Activated CD4-positive, alpha-beta T cell treated with anti-CD3 and anti-CD28 coated beads, Interleukin-2, amount 50 U/mL, for 16 hours (primary cell): ENCODE measurements at places on chromosomes 11 and 22.

- DNase-seq = no peak
Observed at GRCh38 chr22:38740116-38740723, 15.6 kb downstream of the SUN2 start.

DNA sequence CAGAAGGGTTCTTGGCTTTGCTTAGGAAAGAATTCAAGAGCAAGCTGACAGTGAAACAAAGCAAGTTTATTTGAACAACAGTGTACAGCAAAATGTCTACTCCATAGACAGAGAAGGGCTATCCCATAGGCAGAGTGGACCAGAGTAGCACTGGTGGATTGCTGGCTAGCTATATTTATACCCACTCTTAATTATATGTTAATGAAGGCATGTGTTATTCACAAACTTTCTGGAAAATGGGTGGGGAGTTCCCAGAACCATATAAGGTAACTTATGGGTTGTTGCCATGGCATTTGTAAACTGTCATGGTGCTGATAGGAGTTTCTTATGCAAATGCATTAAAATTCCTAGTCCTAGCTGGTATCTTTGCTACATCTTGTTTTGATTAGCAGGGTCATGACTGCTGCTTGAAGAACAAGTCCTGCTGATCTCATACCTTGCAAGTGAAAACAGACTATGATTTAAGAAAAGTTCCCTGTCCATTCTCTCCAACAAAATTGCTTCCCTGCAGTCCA lies 330.5 kb downstream of the BUD13 start:
- no peak for DNase-seq

DNA sequence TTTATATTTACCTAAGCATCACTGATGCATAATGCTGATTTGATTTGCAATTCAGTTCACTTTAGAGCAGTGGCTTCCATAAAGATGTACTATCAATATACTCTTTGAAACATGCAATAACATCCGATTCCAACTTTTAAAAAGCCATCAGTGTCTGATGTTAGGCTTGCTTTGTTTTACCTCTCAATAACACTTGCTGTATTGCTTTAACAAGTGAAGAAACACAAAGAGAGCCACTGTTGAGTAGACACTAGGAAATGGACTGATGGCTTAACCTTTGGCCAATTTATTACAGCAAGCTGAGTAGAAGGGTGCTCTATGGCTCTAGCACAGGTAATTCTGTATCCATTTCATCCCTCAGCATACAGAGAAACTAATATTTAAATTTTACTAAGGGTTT lies 122.1 kb downstream of the FCHSD2 start:
- no peak for DNase-seq

DNA sequence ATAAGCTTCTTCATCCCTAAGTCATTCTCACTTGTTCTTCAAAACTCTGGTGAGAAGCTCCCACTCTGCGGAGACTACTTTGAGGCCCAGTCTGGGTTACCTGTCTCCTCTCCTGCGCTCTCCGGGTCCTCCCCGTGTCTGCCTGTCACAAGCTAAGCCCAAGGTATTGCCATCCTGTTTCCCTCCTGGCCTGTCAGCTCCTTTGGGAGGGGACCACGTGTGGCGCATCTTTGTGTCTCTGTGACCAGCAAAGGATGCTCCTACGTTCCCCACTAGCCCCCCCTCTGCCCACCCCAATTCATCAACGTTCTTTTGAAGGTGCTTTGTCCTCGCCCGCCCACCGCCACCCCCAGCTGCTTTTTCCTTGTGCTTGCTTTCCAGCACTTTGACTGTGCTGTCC lies 31.8 kb upstream of the FBLN1 start:
- no peak for DNase-seq

DNA sequence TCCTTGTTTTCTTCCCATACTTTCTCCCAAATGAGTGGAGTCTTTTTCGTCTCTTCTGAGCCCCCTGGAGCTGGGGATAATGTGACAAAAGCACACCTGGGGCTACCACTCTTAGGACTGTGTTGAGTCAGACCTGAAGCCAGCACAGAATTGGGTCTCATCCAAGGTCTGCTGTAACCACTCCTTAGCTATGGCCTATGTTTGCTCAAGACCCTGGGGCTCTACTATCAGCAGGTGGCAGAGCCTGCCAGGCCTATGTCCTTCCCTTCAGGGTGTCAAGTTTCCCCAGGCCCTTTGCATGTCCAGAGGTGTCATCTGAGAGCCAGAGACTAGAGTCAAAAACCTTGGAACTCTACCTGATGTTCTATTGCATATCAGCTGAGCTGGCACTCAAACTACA lies 335.7 kb downstream of the DDX10 start:
- DNase-seq = no peak

- no peak for DNase-seq
Observed at GRCh38 chr22:27185760-27186302, 528.4 kb downstream of the MIAT start.

DNA sequence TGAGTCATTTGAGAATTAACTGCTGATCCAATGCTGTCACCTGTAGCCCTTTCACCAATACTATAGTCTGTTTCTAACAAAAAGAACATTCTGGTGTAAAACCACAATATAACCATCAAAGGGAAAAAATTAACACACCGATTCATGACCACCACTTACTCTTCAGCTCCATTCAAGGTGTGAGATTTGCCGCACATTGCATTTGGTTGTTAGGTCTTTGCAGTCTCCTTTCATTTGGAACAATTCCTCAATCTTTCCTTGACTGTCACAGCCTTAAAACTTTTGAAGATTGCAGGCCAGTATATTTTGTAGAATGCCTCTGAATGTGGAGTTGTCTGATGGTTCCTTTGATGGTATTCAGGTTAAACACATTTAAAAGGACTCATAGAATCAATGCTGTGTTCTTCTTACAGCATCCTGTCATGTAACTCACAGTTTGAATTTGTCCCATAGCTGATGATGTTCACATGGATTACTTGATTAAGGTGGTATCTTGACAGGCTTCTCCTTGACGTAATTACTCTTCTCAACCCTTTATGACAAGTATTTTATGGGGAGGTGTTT lies 63.6 kb downstream of the TNRC6B start:
- peak; percentile 59 for DNase-seq

- no peak for DNase-seq
Observed at GRCh38 chr11:116500026-116500946, 272.5 kb downstream of the BUD13 start.

- DNase-seq = no peak
Observed at GRCh38 chr11:70853068-70853769, 399.2 kb downstream of the SHANK2 start.

GRCh38 chr11:62555464-62556107 lies 9.0 kb upstream of the AHNAK start:
- DNase-seq = peak; percentile 93

DNA sequence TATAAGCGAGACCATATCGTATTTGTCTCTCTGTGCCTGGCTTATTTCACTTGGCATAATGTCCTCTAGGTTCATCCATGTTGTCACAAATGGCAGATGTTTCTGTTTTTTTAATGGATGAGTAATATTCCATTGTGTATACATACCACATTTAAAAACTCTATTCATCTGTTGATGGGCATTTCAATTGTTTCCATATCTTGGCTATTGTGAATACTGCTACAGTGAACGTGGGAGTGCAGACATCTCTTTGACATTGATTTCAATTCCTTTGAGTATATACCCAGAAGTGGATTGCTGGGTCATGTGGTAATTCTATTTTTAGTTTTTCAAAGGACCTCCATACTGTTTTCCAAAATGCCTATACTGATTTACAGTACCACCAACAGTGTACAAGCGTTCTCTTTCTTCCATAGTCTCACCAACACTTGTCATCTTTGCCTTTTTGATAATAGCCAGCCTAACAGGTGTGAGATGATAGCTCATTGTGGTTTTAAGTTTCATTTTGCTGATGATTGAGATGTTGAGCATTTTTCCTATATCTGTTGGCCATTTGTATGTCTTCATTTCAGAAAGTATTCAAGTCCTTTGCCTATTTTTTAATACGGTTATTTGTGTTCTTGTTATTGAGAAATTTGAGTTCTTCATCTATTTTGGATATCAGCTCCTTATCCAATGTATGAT lies 194.7 kb upstream of the E2F8 start:
- DNase-seq = no peak

GRCh38 chr11:85569525-85569924 lies 57.6 kb downstream of the DLG2 start:
- DNase-seq = no peak

DNA sequence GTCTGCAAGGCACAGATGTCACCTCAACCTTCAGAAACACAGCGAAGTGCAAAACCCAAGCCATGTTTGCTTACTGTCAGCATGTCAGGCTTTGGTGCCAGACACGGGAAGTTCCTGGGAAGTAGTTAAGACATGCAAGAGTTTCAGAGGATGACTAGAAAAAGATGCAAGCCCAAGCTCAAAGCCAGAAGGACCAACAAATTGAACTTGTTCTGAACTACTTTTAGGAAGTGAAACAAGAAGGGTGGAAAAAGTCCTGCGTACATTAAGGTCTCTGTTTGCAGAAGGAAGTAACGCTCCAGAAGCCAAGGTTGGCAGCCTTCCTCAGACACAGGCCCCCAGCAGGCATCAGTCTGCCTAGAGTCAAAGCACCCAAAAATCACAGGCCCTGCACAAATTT lies 2.6 kb downstream of the AP1B1 start:
- DNase-seq = no peak

DNA sequence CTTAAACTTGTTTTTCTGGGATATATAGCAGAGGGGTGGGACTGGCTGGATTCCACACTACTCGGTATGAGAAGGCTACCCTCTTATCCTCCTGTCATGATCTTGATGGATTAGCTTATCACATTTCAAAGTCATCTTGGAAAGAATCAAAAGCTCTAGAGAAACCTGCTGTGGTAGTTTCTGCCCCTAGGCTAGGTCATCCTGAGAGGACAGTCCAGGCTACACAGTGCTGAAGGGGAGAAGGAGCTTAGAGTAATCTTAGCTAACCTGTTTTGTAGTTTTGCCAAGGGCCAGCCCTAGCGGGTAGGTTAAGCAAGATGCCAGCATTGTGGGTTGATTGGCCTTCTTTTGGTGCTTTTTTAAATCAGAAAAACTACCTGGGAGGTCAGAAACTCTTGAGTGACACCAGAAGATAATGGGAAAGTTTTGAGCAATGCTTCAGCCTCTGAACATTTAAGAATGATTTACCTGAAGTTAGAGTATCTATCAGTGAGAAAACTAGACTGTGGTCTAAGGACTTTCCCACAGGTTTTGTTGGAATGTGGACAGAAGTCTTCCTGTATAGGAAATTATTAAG lies 21.3 kb downstream of the PIWIL4 start:
- no peak for DNase-seq

DNA sequence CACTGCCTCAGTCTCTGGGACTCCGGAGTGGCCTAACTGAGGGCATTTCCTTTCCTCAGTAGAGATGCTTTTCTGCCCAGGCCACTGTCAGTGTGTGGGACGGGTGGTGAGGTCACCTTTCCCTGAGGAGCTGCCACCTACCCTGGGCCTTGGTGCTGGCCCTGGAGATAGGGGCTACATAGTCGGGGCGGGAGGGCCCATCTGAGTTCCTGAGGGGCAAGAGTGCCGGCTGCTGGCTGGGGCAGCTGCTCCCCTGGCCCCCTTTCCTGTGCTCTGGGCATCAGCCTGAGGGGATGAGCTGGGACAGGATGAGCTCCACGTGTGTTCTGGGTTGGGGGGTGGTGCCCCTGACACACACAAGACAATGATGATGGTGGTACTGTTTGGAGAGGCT lies 5.4 kb downstream of the KCNC1 start:
- no peak for DNase-seq

DNA sequence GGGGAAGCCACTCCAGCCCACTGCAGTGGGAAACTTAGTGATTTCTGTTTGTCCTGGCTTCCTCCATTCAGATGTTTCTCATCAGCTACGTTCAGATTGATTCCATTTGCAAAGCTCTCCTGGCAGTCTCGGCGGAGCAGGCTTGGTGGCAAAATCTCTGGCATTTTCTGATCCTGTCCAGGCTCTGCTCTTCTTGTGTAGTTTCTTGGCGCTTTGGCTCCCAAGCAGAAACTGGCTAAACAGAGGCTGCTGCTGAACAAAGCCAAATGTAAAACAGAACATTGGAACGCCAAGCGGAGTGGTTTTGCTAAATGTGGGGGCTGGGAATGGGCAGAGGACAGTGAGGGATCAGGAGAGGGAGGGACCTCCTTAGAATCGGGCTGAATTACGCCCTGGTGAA lies 36.7 kb downstream of the ADAMTS8 start:
- no peak for DNase-seq

GRCh38 chr22:32486656-32487390 lies 12.2 kb downstream of the FBXO7 start:
- DNase-seq = no peak

GRCh38 chr11:115999437-115999836 lies 495.2 kb upstream of the CADM1 start:
- DNase-seq = no peak

DNA sequence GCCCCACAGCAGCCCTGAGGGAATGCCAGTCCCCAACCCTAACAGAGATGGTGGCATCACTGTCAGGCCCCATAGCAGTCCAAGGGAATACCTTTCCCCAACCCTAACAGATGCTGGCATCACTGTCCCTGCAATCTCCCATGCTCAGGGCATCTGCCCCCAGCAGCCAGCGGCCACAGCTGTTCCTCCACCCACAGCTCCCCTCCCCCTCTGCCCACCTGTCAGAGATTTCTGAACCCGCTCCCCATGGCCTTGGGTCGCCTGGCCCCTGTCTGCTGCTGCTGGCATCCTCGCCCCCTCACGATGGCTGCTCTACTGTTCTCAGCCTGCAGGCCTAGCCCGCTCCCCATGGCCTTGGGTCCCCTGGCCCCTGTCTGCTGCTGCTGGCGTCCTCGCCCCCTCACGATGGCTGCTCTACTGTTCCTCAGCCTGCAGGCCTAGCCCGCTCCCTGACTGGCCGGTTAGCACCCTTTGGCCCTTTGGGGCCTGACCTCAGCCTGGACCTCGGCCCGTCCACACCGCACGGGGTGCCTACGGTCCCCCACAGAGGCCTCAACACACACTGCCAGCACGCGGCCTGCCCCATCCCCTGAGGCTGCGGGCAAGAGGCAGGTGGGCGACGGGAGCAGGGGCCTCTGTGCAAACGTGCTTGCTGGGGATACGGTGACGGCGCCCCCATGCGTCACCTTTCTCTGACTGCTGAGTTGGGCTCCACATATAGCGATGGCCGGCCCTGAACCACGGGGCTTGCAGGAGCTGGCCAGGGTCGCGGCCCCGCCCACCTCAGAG lies 20.7 kb downstream of the CHID1 start:
- no peak for DNase-seq
